Putamen (tissue), 1 donor: ENCODE measurements at places on chromosomes 7 and 10.

DNA sequence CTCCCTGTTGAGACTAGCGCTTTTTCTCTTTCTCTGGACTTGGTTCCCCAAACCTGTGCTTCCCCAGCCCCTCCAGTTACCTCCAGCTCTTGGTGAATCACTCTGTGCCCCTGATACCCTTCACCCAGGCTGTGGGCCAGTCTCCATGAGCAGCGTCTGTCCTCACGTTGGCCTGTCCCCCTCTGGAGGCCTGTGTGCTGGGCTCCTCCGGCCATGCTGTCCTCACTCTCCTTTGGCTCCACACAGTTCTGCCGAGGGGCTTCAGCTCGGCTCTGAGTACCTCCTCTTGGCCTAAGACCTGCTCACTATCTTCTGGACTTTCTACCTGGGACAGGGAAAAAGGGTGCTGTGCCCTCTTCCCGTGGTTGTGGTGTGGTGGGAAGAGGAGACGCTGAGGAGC, 140.2 kb upstream of the TNS3 start:
- DNase-seq = no peak

DNA sequence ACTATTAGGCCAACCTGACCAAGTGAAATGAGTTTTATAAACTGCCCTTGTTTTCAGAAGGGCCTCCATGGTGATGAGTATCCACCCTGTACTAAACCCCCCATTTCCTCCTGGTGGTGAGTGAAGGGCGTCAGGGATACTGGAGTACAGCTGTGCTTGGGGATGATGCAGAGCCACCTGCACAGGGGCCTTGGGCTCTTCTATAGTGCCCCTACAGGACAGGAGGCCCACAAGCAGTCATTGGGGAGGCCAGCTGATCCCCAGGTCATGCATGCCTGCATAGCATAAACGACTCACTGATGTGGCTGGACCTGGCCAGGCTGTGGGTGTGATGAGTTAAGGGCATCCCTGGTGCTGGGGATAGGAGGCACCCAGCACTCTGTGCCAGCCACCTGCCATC, 114.1 kb upstream of the CELF2 start:
- DNase-seq = no peak

- DNase-seq = no peak
These were observed 51.1 kb upstream of the NANOS1 start for GRCh38 chr10:118978316-118978997.

DNA sequence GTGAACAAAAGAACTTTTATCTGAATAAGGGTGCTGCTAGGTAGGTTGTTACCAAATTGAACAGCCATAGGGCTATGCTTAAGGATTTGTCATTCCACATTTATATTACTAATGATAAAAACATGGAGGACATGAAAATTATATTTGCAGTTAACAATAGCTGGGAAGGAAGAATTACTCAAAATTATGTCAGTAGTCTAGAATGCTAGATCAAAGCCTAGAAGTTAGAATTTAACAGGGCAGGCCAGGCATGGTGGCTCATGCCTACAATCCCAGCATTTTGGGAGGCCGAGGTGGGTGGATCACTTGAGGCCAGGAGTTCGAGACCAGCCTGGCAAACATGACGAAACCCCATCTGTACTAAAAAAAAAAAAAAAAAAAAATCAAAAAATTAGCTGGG, 9.4 kb downstream of the STK17A start:
- DNase-seq = no peak

- DNase-seq = no peak
These were observed 148.6 kb upstream of the FAM3C start for GRCh38 chr7:121544726-121545125.

DNA sequence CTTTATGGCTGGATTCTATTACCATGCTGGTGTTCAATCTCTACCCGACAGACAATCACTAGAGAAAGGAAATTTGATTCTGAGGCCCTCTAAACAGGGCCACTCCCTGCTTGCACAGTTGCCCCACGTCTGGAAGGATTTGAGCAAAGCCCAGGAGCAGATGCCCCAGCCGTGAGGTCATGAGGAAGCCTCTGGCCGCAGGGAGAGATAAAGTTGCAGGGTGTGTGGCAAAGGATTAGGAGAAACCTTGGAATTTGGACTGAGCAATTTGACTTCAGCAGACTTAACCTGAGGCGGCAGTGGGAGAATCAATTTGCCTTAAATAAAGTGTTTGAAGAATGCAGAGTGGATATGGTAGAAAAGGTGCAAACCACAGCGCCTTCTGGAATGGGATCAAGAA, 40.2 kb upstream of the KLF6 start:
- DNase-seq = no peak

- DNase-seq = no peak
These were observed 4.8 kb downstream of the ADCYAP1R1 start for GRCh38 chr7:31056775-31057346.

- DNase-seq = no peak
These were observed 229.3 kb downstream of the GPR37 start for GRCh38 chr7:124536156-124536762.

GRCh38 chr7:57216340-57216739, 84.1 kb upstream of the ZNF479 start:
- no peak for DNase-seq

DNA sequence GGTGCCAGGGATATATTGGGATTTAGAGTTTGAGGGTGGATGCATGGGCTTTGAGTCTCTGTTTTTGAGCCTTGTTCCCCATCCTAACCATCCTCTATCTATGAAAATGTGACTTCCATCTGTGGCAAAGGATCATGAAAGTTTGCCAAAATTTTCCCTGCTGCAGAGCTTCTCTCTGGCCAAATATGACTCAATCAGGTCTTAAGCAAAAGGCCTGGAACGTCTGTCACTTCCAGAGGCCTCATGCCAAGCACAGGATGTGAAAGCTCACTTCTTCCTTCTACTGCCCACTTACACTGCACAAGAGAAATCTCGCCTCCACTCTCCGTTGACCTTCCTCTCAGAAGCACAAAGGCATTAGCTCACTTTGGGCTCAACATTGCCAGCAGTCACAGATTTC, 696.9 kb upstream of the NRP1 start:
- DNase-seq = no peak

- no peak for DNase-seq
These were observed 153.5 kb downstream of the PARD3 start for GRCh38 chr10:34661580-34661979.

- DNase-seq = no peak
These were observed 261.3 kb upstream of the MEOX2 start for GRCh38 chr7:15947754-15948153.

GRCh38 chr7:43700646-43701499, 28.4 kb downstream of the COA1 start:
- DNase-seq = no peak

DNA sequence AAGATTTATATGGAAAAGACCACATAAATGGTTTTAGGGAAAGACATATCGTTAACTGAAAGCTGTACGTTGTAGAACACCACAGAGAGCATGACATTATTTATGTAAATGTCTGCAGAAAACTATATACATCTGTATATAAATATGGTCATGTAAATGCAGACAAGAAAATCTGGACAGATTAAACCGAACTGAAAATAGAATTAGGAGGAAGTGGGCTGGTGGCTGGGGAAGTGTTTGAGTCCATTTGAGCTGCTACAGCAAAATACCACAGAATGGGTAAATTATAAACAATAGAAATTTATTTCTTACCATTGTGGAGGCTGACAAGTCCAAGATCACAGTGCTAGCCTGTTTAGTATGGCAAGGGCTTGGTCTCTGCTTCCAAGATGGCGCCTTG, 56.3 kb upstream of the USP6NL start:
- no peak for DNase-seq

DNA sequence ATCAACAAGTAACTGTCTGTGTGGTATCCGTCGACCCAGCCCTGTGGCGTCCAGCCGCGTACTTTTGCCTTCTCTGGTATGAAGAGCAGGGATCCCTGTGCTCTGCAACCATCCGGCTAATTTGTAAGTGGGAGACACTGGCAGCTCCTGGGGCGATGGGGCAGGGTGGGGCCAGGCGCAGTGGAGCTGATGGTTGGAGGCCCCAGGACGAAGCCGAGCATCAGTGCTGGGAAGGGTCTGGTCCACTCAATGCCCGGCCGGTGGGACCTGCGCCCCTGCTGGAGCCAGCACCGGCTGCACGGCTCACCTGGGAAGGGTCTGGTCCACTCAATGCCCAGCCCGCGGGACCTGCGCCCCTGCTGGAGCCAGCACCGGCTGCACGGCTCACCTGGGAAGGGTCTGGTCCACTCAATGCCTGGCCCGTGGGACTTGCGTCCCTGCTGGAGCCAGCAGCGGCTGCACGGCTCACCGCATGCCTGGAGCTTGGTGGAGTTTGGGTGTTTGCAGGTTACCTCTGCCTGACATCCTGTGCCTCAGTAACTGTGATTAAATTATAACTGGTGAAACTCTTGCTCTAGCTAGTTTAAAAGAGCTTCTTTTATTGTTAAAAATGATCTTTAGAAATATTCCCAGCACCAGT, 96.1 kb downstream of the NKX6-2 start:
- no peak for DNase-seq

GRCh38 chr10:126783806-126784557, 113.5 kb upstream of the C10orf90 start:
- no peak for DNase-seq

- DNase-seq = no peak
These were observed 122.9 kb upstream of the GLI3 start for GRCh38 chr7:42359946-42360345.

GRCh38 chr7:35848725-35849124, 47.9 kb downstream of the SEPTIN7 start:
- DNase-seq = no peak

DNA sequence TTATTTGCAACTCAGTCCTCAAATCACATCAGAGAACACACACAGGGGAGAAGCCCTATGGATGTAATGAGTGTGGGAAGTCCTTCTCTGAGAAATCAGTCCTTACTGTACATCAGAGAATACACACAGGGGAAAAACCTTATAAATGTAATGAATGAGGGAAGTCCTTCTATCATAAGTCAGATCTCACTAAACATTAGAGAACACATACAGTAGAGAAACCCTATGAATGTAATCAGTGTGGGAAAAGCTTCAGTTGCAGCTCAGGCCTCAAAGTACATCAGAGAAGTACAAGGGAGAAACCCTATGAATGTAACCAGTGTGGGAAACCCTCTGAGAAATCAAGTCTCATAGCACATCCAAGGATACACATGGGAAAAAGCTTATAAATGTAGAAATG, 39.0 kb upstream of the ZNF248 start:
- DNase-seq = no peak

- no peak for DNase-seq
These were observed 12.3 kb downstream of the CFAP46 start for GRCh38 chr10:132929953-132930548.

GRCh38 chr7:155665957-155666287, 21.5 kb downstream of the RBM33 start:
- DNase-seq = no peak

DNA sequence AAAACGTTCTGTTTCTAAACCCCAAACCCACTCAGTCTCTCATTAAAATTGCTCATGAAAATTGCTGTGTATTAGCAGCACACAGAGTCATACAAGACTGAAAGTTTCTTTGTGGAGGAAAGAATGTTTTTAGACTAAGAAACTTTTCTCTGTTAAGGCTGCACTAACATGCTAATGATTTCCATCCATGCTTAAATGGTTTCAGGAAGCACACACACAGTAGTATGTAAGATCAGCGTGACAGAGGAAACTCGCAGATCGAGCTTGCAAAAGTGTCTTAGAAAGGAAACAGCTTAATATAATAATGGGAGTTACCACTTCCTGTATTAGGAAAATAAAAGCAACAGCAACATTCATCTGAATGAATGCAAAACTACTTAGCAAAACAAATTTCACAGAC, 112.7 kb downstream of the ICA1 start:
- no peak for DNase-seq

DNA sequence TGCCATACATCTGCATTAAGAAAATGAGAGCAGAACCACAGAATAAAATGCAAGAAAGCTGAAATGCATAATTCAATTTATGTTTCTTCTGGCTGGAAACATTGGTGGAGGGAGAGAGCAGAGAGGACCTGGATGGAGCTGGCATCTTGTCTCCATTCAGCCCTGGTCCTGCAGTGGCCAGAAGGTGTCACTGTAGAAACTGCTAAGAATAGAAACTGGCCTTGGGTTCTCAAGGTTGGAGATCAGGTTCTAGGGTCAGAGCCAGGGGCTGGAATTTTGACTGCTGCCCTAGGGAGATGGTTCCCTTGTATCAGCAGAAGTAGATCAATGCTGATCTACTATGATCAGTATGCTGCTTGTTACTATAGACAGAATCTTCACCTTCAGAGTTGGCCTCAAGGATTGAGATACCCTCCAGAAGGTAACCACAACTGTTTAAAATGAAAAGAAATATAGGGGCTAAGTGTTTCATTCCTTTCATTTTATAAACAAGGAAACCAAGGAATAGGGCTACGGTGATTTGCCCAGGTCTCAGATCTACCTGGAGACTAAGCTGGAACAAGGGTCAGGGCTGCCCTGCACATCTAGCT, 13.1 kb downstream of the TAS2R41 start:
- no peak for DNase-seq

DNA sequence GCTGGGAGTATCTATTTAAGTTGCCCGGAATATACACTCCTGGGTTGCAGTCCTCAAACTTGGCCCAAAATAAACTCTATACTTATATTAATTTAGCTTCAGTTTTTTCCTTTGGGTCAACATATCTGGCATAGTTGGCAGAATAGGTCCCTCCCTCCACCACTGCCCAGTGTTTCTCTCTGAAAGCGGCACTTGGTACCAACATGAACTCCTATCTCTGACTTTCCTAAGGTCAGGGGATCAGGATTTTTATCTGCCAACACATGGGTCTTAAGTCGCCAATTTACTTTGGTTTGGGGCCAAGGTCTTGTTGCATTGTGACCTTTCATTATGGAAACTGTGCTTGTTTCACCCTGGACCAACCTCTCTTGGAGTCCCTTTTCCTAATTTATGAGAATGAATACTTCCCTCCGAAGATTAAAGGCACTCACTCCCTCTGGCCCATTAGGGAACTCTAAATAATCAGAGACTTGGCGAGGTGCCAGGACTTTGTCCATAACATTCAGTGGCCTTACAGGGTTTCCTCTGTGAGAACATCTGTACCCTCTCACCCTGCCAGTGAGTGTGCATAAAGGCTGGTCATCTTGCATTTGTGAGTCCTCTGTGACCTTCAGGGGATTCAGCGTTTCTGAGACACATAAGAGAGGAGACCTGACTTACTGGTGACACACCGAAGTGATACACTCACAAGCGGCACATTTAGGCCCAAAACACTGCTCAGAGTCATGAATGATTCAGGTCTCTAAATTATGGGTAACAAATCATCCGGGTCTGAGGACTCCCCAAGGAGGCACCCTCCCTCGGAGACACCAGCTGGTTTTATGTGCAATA, 19.7 kb upstream of the FKBP9 start:
- DNase-seq = no peak

- DNase-seq = no peak
These were observed 520.5 kb downstream of the GLRX3 start for GRCh38 chr10:130656582-130657133.

GRCh38 chr7:93092757-93093370, 24.9 kb downstream of the SAMD9 start:
- DNase-seq = no peak
